ENCODE measurements at places on chromosomes 1 and 21.

DNA sequence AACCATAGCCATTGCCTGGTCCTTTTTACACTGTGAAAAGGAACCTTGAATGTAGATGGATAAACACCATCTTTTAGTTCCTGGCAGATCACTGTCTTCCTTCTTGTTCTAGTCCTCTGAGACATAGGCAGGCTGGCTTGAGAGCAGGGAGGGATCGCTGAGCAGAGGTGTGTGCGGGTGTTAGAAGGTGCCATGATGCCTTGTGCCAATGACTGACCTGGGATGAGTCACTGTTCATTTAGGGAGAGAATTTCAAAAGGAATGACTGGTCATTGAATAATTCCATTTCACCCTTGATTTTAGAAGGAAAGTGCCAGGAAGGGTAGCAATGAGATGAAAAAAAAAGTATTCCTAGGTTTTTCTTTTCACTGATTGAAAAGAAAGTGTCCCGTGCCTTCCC is 383.9 kb downstream of the KIF26B start:
- no peak for DNase-seq

DNA sequence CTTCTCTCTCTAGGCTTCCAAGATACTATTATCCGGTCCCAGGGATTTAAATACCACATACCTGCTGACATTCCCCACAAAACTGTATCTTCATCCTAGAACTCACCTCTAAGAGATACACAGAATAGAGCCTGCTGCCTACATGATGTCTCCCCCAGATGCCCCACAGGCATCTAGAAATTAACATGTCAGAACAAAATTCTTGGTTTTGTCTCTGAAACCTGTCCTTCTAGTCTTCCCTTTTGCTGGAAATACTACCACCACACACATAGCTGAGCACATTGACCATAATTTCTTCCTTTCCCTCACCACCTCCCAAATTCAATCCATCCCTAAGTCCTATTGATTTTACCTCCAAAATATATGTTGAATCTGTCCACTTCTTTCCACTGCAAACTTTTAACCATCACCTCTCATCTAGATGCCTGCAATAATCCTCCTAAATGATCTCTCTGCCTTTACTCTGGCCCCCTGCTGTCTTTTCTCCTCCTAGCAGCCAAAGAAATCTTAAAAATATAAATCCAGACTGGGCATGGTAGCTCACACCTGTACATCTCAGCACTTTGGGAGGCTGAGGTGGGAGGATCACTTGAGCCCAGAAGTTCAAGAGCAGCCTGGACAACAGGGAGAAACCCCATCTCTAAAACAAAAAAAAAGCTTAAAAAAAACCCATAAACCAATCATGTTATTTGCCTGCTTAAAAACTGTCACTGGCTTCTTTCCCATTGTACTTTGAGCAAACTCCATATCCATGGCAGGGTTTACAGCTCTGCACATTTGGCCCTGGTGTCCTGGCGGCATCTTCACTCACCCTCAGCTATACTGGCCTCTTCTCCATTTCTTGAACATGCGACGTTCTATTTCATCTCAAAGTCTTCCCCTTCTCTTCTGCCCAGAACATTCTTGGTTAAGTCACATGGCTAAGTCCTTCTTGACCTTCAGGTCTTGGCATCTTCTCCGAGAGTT is 6.2 kb upstream of the FAM76A start:
- no peak for DNase-seq

- no peak for DNase-seq
These were observed 307.8 kb upstream of the USP25 start for GRCh38 chr21:15421947-15422346.

- DNase-seq = no peak
These were observed 78.5 kb downstream of the PLXNA2 start for GRCh38 chr1:208165659-208166058.

Data from retina (tissue), 1 donor.